Caco-2 (cell line): ENCODE measurements at places on chromosomes 12 and 14.

GRCh38 chr14:99842141-99842540, 48.9 kb downstream of the EML1 start:
- no peak for DNase-seq

GRCh38 chr12:449203-449602, 10.5 kb upstream of the B4GALNT3 start:
- DNase-seq, result no peak

DNA sequence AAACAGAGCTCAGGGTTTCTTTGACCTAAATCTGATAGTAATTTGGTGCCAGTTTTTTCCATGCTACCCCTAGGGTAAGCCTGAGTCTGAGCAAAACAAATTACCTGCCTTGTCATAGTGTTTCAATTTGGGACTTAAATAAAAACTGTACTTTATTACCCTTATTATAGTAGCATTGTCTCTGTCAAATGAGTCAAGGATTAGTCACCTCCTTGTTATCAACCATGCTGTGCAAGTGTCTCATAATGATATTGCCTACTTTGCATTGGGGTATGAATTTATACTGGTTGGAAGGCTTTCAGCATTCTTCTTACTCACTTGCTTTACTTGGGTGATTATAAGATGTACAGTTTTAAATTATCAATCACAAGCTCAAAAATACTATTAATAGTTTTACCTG, 380.0 kb downstream of the LRFN5 start:
- DNase-seq, result no peak

DNA sequence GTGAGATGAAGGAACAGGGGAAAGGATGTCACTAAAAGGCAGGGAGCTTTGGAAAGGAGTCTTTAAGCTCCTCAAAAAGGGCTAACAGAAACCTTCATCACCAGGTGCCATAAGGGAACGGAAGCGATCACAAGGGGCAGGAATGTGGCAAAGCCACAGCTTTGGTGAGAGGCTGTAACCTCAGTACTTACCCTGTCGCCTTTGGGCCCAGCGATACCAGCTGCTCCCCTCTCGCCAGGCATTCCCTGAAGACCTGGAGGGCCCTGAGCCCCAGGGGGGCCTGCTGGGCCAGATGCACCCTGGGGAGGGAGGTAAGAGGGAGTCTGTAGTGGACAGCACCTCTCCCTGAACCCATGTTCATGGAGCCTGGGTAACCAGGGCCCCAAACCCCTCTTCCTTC, 18.9 kb downstream of the TMEM106C start:
- no peak for DNase-seq

- no peak for DNase-seq
Observed at GRCh38 chr14:95503365-95504134, 12.9 kb downstream of the SYNE3 start.
